ENCODE measurements at places on chromosomes 7 and 10. TPM values are rescaled to one million over a fixed set of nuclear protein-coding genes. Genes with fewer than 3 reads are reported as not detected.

DNA sequence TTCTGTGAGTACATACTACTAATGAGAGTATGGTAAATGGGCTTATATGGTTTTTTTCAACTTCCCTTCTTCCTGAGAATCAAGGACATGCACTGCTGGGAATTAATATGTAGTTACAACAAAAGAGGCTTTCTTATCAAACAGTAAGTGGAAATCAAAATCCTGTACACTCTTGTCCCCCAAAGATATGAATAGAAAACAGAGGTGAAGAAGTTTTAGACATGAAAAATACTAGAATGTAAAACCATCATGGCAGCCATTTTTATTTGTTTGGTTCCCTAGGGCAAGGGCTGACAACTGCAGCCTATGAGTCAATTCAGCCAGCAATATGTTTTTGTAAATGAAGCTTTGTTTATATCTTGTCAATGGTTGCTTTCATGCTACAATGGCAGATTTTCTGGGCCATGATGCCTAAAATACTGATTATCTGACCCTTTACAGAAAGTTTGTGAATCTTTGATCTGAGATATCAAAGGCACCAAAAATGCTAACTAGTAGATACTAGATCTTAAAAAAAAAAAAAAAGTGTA is 422.4 kb downstream of the PARD3 start:
- no peak for DNase-seq
- H3K27me3 ChIP-seq: no peaks in the 10 kb centered on the region
- no peaks in the 10 kb centered on the region for H3K4me1 ChIP-seq
- no peak overlapping the region for H3K4me3 ChIP-seq
- no peak overlapping the region for H3K27ac ChIP-seq
- H3K36me3 ChIP-seq: no peaks in the 10 kb centered on the region

- H3K36me3 ChIP-seq: no peaks in the 10 kb centered on the region
- no peak overlapping the region for H3K4me3 ChIP-seq
- no peaks in the 10 kb centered on the region for H3K27me3 ChIP-seq
- DNase-seq: no peak
Measured at GRCh38 chr7:69732203-69732602, 133.9 kb downstream of the AUTS2 start.

DNA sequence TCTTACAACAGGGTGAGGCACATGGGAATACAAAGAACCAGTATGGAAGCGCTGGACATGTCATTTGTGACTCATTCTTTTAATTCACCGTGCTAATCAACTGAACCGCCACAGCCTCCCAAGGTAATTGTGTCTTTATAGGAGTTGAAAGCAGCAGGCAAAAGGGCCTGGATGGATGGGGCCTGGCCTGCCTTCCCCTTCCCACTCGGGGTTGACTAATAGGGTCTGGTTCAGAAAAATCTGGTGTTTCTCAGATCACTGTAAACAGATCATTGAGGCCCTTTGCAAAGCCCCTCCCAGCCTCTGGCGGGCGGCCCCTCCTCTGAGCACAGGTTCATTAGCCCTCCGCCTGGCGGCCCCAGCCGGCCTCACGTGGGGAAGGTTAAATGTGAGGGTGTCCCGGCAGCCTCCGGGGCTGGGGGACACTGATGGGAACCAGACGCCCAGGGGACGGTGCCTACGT is 100.8 kb downstream of the EBF3 start:
- H3K4me3 ChIP-seq: no peak overlapping the region
- H3K27me3 ChIP-seq: no peaks in the 10 kb centered on the region
- no peak overlapping the region for H3K27ac ChIP-seq
- no peaks in the 10 kb centered on the region for H3K4me1 ChIP-seq

- H3K36me3 ChIP-seq: no peaks in the 10 kb centered on the region
- no peaks in the 10 kb centered on the region for H3K27me3 ChIP-seq
- H3K4me3 ChIP-seq: no peak overlapping the region
Measured at GRCh38 chr7:49020145-49020544, 95.8 kb downstream of the CDC14C start.

DNA sequence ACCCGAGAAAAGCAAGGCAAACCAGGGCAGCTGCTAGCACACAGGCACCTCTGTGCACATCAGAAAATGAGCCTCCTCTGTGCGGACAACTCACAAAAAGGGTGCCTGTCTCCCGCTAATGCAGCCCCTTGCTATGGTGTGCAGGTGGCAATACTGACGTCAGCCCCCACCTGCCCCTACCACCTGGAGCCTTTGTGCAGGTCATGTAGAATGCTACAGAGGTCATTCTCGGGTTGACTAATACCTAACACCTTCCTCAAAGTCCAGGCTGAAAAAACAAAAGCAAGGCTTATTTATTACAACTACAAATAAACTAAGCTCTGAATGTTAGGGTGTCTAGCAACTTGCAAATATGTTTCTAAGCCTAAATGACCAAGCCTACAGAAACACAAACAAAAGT is 13.9 kb downstream of the PIP4K2A start:
- peaks cover 68% of the 10 kb centered on the region for H3K4me1 ChIP-seq
- no peaks in the 10 kb centered on the region for H3K27me3 ChIP-seq
- no peak overlapping the region for H3K27ac ChIP-seq
- no peak overlapping the region for H3K4me3 ChIP-seq

DNA sequence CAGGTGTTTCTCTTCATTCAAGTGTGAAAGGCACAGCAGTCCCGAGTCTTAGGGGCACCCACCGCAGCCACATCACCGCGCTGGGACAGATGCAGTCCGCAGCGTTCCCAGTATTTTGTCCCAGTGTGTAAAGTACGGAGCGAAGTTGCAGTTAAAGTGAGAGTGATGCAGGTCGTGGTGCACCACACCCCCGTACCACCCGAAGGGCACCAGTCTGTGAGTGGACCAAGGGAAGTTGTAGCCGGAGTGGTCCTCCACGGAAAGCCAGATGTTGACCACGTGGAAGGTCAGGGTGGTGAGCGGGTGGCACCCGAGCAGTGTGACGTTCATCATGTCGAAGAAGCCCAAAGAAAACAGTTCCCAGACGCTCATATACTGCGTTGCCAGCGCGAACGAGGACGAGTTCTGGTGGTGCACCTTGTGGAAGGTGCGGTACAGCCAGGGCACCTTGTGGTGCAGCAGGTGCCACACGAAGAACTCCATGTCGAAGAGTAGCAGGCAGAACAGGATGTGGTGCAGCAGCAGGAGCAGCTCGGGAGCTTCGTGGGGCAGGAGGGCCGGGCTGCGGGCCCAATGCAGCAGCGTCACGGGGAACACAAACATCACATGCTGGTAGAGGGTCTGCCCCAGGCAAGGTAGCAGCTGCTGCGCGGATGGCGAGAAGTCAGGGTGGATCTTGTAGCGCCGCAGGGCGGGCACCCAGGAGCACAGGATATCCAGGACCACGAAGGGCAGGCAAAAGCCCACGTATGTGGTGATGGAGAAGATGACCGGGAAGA is 526 bp downstream of the CH25H start:
- H3K27ac ChIP-seq: no peak overlapping the region
- no peaks in the 10 kb centered on the region for H3K36me3 ChIP-seq
- no peaks in the 10 kb centered on the region for H3K27me3 ChIP-seq

DNA sequence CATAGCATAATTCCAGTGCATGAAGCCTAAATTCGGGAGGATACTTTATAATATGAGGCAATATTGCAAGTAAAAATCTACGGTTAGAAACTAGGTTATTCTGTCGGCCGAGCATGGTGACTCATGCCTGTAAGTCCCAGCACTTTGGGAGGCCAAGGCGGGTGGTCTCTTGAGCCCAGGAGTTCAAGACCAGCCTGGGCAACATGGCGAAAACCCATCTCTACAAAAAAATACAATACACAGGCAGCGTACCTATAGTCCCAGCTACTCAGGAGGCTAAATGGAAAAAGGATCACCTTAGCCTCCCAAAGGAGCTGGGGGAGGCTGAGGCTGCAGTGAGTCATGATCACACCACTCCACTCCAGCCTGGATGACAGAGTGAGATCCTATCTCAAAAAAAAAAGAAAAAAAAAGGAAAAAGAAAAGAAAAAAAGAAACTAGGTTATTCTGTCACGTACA is 14.2 kb downstream of the SKAP2 start:
- H3K27ac ChIP-seq: no peak overlapping the region

GRCh38 chr10:64506963-64507362 is 985.8 kb downstream of the REEP3 start:
- no peaks in the 10 kb centered on the region for H3K27me3 ChIP-seq
- no peaks in the 10 kb centered on the region for H3K36me3 ChIP-seq
- no peak overlapping the region for H3K4me3 ChIP-seq
- H3K4me1 ChIP-seq: no peaks in the 10 kb centered on the region
- no peak overlapping the region for H3K27ac ChIP-seq
- no peak for DNase-seq

DNA sequence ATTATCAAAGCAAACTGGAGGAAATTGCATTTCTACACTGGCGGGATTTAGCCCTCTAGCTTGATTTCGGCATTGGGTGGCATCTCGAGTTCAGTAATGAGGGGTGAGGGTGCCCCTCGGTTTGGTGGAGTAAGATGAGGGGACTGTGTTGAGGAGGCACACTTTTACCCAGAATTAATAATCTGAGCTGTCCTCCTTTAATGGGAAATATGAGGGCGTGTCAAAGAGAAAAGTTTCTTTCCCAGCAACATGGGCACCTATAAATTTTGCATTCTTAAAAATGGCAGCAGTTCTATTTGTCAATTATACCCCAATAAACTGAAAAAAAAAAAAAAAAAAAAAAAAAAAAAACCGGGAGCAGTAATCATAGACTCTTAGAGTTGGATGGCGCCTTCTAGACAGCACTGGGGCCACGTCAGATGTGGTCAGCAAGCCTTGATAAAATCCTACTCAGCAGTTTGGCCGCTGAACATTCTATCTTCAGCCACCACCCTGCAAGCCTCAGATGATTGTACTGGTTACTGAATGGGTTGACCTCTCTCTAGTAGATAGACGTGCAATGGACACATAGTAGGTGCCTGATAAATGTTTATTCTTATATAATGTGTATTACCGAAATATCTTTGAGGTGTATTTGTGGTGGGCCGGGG is 931 bp downstream of the PAPSS2 start:
- H3K4me1 ChIP-seq: no peaks in the 10 kb centered on the region
- no peaks in the 10 kb centered on the region for H3K27me3 ChIP-seq
- peak overlapping the region; percentile 43 for H3K27ac ChIP-seq
- peak overlapping the region; percentile 94 for H3K4me3 ChIP-seq
- DNase-seq: no peak
- H3K36me3 ChIP-seq: no peaks in the 10 kb centered on the region

GRCh38 chr7:102272075-102272916 is 14.4 kb upstream of the SH2B2 start:
- no peaks in the 10 kb centered on the region for H3K36me3 ChIP-seq
- no peaks in the 10 kb centered on the region for H3K4me1 ChIP-seq
- no peaks in the 10 kb centered on the region for H3K27me3 ChIP-seq
- H3K4me3 ChIP-seq: no peak overlapping the region
- no peak overlapping the region for H3K27ac ChIP-seq

- H3K36me3 ChIP-seq: no peaks in the 10 kb centered on the region
- H3K4me1 ChIP-seq: no peaks in the 10 kb centered on the region
- H3K4me3 ChIP-seq: no peak overlapping the region
- H3K27ac ChIP-seq: no peak overlapping the region
- DNase-seq: no peak
Measured at GRCh38 chr10:114758331-114758730, 63.2 kb upstream of the FHIP2A start.

DNA sequence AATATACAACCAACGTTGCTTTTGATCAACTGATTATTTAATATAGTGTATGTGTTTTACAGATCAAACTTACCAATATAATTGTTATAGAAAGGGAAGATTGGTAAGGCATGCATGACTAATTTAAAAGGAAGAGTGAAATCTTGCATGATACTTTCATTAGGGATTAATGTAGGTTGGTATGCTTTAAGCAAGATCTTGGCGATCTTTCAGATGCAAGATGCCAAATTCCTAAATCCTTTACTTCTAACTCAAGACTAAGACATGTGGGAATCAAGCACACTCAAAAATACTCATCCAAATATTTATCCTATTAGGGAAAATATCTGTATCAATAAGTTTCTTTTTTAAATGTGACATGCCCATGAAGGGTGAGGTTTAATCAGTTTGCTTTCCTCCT is 321.4 kb upstream of the MEOX2 start:
- H3K36me3 ChIP-seq: no peaks in the 10 kb centered on the region
- no peak overlapping the region for H3K4me3 ChIP-seq
- H3K4me1 ChIP-seq: no peaks in the 10 kb centered on the region
- no peak for DNase-seq
- no peaks in the 10 kb centered on the region for H3K27me3 ChIP-seq

DNA sequence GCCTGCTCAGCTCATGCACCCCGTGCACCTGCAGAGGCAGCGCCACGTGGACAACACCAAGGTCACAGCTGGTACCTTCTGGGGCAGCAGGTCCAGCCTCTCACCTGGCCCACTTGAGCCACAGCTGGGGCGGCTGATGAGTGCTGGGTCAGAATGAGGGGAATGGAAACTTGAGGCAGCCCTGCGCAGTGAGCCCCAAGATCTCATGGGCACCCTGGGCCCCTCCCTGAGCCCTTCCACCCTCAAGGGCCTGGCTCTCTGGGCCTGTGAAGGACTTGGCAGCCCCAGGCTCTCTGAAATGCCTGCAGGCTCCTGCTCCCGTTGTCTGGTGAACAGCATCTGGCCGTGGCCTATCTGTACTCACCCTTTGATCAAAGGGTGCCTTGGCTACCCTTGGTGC is 112.7 kb downstream of the TCERG1L start:
- no peak overlapping the region for H3K4me3 ChIP-seq
- no peak for DNase-seq
- H3K36me3 ChIP-seq: no peaks in the 10 kb centered on the region
- H3K27ac ChIP-seq: no peak overlapping the region
- H3K4me1 ChIP-seq: no peaks in the 10 kb centered on the region

- H3K4me1 ChIP-seq: peaks cover 4% of the 10 kb centered on the region
- peaks cover 7% of the 10 kb centered on the region for H3K36me3 ChIP-seq
- no peak overlapping the region for H3K4me3 ChIP-seq
- H3K27me3 ChIP-seq: no peaks in the 10 kb centered on the region
Measured at GRCh38 chr7:139397192-139397591, 37.5 kb downstream of the LUC7L2 start.

- H3K36me3 ChIP-seq: no peaks in the 10 kb centered on the region
- no peak for DNase-seq
- H3K4me1 ChIP-seq: no peaks in the 10 kb centered on the region
- H3K27ac ChIP-seq: no peak overlapping the region
- no peaks in the 10 kb centered on the region for H3K27me3 ChIP-seq
Measured at GRCh38 chr7:148972375-148972774, 55.9 kb downstream of the PDIA4 start.

- no peak overlapping the region for H3K4me3 ChIP-seq
- H3K27ac ChIP-seq: no peak overlapping the region
- H3K4me1 ChIP-seq: no peaks in the 10 kb centered on the region
- H3K27me3 ChIP-seq: no peaks in the 10 kb centered on the region
- no peaks in the 10 kb centered on the region for H3K36me3 ChIP-seq
- DNase-seq: no peak
Measured at GRCh38 chr10:80870282-80870681, 332.6 kb downstream of the SH2D4B start.

The ZNF736 gene
- 17.1 TPM for total RNA-seq

The UBE2D1 gene
- total RNA-seq: 6.8 TPM

The GNAT3 gene
- total RNA-seq: not detected

The FOXI2 gene
- total RNA-seq: 0.78 TPM

The PIK3AP1 gene
- total RNA-seq: 20.2 TPM

The HOXA9 gene
- not detected for total RNA-seq

The AKR1C4 gene
- total RNA-seq: not detected

Measured in thoracic aorta (tissue), 2 donors.